ENCODE measurements at places on chromosomes 2 and 18.

GRCh38 chr2:149218497-149218896 lies 111.9 kb upstream of the LYPD6 start:
- no peak for DNase-seq

DNA sequence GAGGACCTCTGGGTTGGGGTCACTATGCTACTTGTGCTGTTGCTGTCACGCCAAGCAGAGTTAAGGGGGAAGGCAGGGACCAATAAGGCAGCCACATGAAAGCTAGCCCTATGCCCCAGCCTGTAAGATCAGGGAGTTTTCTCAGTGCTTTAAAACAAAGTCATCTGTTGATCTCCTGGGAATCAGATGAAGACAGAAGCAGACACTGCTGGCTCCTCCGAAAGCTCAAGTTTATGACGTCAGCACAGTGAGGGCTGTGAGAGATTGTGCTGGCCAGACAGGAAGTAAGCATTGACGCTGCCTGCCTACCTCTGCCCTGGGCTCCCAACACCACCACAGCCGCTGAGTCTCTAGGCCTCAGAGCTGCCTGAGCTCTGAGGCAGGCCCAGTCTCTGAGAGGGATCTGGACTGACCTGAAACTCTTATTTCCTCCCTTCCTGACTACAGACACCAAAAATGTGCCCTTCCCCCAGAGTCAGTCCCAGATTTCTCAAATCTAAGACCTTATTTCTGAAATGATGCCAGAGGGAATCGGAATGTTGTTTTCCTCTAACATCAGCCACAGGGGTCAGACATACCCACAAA lies 118.1 kb upstream of the EPAS1 start:
- peak; percentile 43 for DNase-seq

GRCh38 chr18:8045160-8045883 lies 478.2 kb downstream of the PTPRM start:
- no peak for DNase-seq

GRCh38 chr18:24112874-24113615 lies 25.8 kb upstream of the CABYR start:
- DNase-seq: no peak

DNA sequence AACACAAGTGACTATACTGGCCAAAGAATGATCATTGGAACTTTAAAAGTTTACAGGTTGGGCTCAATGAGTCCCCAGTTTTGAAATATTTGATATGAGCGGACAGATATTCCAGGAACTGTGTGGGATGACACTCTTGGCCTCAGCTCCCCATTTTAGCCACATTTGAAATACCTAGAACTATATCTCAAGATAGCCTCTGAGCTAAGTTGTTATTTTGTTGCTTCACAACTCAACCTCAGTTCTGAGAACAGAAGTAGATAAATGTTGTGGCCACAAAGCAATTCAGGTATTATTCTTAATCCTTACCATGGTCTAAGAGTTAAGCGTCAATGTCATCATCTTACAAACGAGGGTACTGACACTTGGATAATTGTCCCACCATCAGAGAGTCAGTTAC lies 172.2 kb upstream of the SETBP1 start:
- DNase-seq: no peak

GRCh38 chr18:68784071-68784470 lies 13.8 kb upstream of the CCDC102B start:
- DNase-seq: no peak

DNA sequence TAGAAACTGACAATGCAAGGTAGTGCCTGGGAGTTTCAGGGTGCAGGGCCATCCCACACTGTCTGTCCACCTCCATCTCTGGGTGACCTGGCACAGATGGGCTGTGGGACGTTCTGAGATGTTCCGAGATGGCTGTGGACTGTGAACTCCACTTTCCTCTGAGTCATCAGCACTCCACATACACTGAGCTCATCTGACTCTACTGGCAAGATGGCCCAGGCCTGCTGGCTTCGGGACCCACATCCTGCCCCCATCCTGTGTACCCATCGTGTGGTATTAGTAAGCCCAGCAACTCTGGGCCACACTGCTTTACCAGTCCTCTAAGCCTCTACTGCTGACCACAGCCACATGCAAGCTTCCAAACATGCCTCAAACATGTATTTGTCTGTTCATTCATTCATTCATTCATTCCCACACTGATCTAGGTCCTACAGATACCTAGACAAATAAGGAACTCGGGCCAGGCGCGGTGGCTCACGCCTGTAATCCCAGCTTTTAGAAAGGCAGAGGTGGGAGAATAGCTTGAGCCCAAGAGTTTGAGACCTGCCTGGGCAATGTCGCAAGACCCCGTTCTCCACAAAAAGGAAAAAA lies 124.8 kb upstream of the CXCR4 start:
- DNase-seq: no peak

GRCh38 chr2:152864601-152865149 lies 146.3 kb downstream of the ARL6IP6 start:
- no peak for DNase-seq

DNA sequence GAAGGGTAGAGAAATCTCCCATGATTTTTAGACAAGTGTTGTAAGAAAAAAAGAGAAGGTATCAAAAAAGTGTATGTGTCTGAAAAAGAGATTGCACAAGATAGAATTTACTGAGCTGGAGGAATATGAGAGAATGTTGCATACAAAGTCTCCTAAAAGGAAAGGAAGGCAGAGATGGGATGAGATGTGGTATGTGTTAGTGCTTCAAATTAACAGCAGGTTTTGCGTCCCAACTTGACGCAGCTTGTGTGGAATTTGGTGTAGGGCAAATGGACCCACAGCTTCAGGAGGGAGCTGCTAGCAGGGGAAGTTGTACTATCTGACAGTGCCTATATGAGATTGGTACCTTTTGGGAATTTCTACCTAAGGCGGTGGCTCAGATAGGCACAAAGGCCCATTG lies 9.0 kb upstream of the RASGRP3 start:
- DNase-seq: no peak

DNA sequence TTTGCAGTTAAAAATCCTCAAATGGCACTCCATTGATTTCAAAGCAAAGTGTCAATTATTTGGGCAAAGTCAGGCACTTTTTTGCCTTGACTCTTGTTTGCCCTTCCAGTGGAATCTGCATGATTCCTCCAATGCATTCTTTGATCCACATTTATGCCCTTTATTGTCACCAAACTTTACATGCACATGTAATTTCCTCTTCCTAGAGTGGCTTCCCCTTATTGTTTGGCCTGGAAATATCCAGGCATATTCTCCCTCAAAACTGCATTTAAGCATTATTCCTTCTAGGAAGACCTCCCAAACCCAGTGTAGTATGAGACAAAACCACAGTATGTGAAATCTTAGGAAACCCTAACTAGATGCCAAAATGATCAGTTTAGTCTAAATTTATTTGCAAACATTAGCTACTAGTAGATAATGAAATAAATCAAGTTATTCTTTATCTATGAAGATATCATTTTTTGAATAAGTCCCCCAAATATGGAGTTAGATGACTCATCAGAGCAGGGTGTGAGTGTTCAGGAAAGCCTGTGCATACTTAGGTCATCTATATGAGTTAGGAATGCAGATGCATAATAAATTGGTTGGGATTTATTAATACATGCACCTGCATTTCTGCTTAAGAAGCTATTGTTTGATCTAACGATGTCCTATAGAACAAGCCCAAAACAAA lies 433.3 kb upstream of the TCF4 start:
- no peak for DNase-seq

DNA sequence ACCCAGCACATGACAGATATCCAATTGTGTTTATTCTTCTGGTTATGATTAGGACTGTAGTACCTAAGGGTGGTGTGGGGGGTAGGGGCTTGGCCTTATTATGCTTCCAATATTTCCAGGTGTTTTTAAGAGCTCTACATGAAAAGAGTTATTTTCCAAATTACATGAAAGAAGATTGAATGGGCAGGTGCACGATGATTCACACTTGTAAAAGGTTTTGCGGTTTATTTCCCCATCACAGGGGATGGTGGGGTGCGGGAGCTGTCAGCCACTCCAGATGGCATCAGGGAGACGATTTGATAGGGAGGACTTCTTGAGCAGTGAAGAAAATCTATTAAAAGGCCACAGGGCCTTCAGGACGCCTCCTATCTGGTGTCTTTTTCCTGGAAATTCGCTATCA lies 15.1 kb upstream of the CCBE1 start:
- DNase-seq: no peak

- no peak for DNase-seq
Observed at GRCh38 chr18:77098538-77099174, 33.9 kb downstream of the MBP start.

Data from tongue (tissue), 3 donors.